BJ (cell line): ENCODE measurements at places on chromosomes 13 and 19.

- DNase-seq = no peak
Measured at GRCh38 chr13:76778853-76779252, 107.4 kb downstream of the KCTD12 start.

GRCh38 chr13:67854990-67855389 lies 624.9 kb upstream of the PCDH9 start:
- no peak for DNase-seq

GRCh38 chr19:48587387-48587786 lies 19.2 kb upstream of the SPACA4 start:
- no peak for DNase-seq

- DNase-seq = peak; percentile 71
Measured at GRCh38 chr13:31242916-31243315, 43.1 kb downstream of the B3GLCT start.

DNA sequence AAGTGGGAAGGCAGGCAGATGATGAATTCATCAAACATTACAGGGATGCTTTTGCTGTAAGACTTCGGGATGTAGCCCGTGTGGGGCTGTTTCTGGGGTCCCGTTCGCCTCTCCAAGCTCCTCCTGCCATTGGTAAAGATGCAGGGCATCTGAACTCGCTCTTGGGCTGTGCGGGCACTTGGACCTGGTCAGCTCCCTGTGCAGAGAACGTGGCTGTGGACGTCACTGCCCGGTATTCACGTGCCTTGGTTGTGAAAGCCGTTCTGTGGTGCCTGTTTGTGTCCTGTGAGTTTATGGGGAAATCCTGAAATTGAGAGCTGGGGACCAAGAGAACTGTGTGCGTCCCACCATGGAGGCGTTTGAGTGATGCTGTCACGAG lies 5.4 kb downstream of the TFDP1 start:
- no peak for DNase-seq

DNA sequence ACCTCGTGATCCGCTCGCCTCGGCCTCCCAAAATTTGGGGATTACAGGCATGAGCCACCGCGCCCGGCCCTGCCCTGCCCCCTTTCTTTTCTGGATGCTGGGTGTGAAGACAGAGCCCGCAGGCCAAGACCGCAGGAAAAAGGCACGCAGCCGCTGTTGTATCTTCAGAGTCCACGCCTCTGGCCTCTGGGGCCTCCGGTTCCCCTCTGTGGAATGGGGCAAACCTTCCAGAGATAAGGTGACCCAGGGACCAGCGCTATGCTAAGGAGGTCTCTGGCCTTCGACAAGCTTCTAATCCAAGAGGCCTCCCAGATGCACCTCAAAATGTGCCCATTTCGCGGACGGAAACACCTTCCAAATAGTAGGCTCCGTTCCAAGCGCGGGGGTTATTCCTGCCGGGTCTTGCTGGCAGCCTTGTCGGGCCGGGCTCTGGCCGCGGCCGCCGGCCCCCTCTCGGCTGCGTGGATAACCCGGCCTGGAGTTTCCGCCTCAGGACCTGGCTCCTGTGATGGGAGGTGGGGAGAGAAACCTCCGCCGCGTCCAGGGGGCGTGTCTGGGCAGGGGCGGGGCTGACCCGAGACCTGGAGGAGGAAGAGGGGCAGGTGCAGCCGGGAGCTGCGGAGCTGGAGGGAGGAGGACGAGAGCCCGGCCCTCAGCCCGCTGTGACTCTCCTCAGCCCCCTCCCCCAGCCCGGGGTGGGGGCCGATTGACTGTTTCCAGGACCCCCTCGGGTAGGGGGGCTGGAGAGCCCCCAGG lies 13.1 kb downstream of the TJP3 start:
- no peak for DNase-seq

GRCh38 chr13:50123515-50123861 lies 108.2 kb downstream of the KCNRG start:
- DNase-seq = no peak

DNA sequence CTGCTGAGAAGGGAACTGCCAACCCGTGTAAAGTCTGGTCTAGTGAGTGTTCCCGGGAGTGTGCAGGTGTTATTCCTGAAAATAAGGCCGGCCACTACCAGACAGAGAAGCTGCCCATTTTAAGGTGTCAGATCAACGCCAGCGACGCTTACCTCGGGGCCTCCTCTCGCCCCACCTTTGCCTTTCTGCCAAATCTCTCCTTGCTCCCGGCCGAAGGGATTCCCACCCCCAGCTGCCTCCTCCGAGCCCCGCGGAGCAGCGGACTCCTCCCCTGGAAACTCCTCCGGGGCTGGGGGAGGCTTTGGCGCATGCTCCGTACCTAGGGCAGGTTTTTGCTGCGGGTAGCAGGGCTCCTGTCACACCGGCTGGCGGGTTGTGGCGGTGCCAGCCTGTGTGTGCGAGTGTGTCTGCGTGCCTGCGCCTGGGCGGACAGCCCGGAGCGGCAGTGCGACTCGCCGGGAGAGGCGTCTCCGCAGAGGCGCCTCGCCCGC lies at the start of gene HS6ST3:
TSS of gene HS6ST3 (plus strand) at position 359 of the 491 bp plus-strand sequence.
- no peak for DNase-seq

- no peak for DNase-seq
Measured at GRCh38 chr19:3880471-3881271, at the start of gene ATCAY. TSS of gene ATCAY (plus strand) at chr19:3880685. CDS start at chr19:3885768, 5,083 bp downstream.

- no peak for DNase-seq
Measured at GRCh38 chr13:50126993-50127725, 111.9 kb downstream of the KCNRG start.

- DNase-seq = peak; percentile 84
Measured at GRCh38 chr19:44603201-44603945, 10.0 kb upstream of the IGSF23 start.

DNA sequence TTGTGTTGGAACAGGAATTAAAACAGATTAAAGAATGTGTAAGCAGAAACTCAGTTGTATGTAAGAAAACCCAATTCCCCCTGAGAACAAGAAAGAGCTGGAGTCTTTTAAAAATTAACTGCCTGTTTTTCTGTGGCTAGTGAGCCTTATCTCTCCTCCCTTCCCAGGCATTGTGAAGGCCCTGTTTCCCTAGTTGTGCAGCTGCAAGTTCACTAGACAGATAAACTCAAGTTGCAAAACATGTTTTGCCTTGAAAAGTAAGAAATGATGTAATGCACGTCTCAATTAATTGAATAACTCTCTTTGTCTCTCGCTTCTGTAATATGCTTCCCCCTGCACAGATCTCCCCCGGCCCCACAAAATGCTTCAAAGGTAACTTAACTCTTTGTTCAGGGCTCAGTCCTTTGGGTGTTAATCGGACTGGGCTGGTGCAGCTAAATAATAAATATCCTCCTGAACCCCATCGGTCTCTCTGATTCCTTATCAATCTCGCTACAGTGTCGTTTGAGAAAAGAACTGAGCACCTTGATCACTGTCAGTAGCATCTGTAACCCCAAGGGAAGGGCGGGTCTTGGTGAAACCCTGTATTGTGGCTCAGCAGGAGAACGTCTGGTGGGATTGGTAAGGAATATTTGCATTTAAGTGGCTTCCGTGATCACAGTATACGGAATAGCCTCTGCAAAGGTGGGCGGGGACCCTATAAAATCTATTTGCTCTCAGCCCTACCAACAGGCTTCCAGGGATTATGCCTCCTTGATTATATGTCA lies 1.6 kb upstream of the ZNF556 start:
- no peak for DNase-seq

GRCh38 chr19:17125728-17126677 lies 50.4 kb downstream of the MYO9B start:
- no peak for DNase-seq

GRCh38 chr13:101397742-101398141 lies 18.6 kb downstream of the NALCN start:
- DNase-seq = peak; percentile 35

GRCh38 chr19:30450835-30451321 lies 78.7 kb downstream of the ZNF536 start:
- DNase-seq = no peak
